GM13976 (cell line): ENCODE measurements at places on chromosomes 7 and 10.
A peak's percentile ranks its signal among the peaks of the same experiment; 100 is the strongest.

GRCh38 chr7:54690050-54690443 lies 69.0 kb downstream of the SEC61G start:
- no peak for DNase-seq

DNA sequence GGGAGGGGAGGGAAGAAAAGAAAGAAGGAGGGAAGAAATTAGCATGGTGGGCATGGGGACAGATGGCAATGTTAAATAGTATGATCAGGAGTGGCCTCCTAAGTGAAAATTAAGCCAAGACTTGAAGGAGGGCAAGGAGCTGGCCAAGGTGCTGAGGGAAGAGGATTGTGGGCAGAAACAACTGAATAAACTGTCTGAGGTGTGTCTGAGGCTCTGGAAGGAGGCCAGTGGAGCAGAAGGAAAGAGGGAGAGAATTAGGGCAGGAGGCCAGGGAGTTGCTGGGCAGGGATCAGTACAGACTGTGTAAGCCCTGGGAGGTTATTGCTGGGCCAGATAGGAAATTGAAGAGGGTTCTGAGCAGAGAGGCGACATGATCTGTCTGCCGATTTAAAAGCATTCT lies 40.6 kb upstream of the VKORC1L1 start:
- DNase-seq = no peak

- no peak for DNase-seq
These were observed 157.4 kb upstream of the TBX20 start for GRCh38 chr7:35411331-35411730.

- DNase-seq = no peak
These were observed 72.0 kb downstream of the GFRA1 start for GRCh38 chr10:116201011-116201410.

DNA sequence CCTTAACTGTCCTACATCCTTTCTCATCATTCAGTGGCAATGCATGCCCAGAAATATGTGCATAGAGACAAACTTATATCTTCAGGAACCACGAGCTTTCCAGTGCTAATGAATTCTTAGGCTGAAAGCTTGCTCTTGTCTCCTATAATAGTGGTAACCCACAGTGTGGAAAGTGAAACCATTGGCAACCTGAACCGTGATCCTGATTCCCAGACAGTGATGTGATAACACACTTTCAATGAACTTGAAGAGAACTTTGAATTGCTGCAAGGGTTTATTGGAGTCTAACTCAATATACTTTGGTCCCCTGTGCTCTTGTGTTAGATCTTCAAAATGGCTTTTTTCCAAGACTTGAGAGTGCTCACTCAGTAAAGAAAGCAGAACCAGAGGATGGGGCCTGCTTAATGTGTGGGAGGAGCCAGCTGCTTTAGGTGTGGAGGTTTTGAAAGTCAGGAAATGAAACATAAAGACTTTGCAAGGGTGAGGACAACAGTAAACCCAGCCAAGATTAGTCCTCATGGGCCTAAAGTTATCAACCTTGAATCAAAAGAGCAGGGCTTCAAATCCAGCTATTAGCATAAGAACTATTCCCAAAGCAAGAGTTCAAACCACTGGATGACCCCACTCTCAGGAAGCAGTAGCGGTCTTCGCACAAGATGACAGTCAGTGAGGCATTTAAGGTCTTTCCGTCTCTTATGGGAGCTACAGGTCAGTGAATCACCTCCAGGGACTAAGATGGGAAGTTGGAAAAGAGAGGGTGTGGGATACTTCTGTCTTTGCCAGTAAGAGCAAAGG lies 332.4 kb upstream of the NRP1 start:
- DNase-seq = no peak

- DNase-seq = no peak
These were observed 180.0 kb downstream of the BTAF1 start for GRCh38 chr10:92103376-92104090.

DNA sequence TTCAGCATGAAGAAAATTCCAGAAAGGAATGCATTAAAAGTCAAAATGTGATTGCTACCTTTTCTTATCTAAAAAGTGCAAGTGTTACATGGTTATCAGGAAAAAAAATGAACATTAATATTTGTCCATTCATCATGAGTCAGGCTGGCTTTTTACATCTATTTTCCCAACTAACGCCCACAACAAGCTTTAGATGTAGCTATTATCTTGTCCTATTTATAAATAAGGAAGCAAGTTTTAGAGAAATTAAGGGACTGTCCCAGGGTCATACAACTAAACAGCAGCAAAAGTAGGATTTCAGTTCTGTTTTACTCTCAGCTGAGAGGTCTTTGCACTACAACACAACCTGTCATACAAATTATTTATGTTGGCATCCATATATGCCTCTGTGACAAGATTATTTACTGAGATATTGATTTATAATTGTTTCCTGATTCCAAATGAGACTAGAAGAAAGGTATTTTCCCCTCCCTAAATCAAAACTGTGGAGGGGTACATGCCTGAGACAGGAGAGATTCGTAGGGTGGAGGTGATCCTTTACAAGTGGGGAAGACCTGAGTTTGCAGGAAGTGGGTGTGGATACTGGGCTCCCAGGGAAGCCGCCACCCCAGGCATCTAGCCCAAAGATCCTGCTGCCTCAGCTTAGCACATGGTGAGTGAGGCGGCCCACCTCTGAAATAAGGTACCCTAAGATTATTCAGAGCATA lies 57.2 kb upstream of the ARID5B start:
- DNase-seq = no peak

GRCh38 chr7:110307776-110308175 lies 783.2 kb upstream of the LRRN3 start:
- no peak for DNase-seq

DNA sequence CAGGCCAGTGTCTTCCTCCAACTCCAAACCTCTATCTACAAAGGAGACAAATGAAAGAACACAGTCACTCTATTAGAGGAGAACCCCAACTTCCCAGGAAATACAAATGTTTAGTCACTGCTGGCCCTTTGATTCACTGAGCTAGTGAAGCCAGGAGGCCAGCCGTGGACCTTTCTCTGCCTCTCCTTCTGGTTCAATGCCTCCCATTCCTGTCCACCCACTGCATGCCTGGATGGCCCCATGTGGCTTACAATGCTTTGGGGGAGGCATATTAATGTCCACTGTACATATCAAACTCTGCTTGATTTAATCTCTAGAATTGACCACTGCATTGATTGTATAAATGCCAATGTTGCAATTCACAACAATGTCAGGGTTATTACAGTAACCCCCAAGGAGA lies 687.3 kb downstream of the KCNMA1 start:
- no peak for DNase-seq

- peak; percentile 61 for DNase-seq
These were observed 11.8 kb downstream of the MET start for GRCh38 chr7:116683786-116684185.

- no peak for DNase-seq
These were observed 31.2 kb downstream of the GSTO2 start for GRCh38 chr10:104300002-104300735.
